ENCODE measurements at places on chromosomes 5 and 9.

DNA sequence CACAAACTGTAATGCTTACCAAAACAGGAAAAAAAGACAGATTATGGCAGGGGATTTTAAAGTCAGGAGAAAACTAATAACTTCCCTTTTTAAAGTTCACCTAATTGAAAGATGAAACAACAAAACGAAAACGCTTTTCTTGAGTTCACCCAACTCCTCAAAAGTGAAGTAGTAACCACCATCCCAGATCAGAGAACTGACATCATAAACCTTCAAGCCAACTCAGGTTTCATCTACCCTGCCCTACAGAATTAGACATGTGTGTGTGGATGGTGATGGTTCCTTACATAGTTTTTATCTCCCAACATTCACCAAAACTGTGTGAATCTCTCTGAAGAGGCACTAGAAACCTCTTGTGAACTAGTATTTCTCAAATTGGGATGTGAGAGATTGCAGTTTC lies 195.2 kb upstream of the PTGER4 start:
- no peak for DNase-seq

DNA sequence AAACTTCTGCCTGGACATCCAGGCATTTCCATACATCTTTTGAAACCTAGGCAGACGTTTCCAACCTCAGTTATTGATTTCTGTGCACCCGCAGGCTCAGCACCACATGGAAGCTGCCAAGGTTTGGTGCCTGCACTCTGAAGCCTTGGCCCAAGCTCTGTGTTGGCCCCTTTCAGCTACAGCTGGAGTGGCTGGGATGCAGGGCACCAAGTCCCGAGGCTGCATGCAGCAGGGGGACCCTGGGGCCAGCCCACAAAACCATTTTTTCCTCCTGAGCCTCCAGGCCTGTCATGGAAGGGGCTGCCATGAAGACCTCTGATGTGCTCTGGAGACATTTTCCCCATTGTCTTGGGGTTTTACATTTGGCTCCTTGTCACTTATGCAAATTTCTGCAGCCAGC lies 49.9 kb downstream of the NFX1 start:
- DNase-seq, result no peak

DNA sequence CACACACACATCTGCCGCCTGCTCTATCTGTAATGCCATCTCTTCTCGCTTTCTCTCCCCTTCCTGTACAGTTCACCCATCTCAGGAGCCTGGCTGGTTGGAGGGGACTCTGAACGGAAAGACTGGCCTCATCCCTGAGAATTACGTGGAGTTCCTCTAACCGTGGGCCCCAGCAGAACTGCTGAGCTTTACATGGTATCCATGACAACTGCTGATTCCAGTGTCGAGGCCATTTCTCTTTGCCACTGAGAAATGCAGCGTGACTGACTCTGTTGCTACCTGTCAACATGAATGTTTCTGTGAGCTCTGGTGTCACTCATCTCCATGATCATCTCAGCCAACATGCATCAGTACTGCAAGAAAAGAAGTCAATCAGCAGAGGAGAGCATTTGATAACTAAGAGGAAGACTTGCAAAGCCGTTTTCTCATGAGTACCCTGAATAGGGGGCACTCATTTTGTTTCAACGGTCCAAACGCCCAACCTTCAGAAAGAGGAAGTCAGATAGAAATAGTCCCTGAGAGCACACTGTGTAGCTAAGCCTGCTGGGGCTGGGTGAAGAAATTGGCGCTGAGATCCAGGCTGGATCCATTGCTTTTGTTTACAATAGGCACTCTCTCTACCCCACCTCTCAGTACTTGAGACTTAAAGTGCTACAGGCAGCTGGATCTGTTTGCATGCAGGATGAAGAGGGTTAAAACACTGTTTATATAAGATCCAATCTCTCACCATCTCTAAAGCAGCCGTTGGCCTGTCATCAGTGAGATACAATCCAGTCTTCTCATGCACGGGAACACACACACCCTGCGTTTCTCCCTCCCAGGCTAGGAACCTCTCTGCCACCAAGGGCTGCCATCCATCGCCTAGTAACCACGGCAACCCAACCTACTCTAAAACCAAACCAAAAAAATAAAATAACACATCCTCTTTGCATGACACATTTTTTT lies 180.9 kb downstream of the NR3C1 start:
- peak; percentile 97 for DNase-seq

- no peak for DNase-seq
Observed at GRCh38 chr9:26956860-26957233, 635 bp downstream of the IFT74 start.

GRCh38 chr9:136906266-136906665 lies 19.9 kb downstream of the TRAF2 start:
- no peak for DNase-seq

GRCh38 chr9:79357616-79358015 lies 214.1 kb upstream of the TLE4 start:
- no peak for DNase-seq

- no peak for DNase-seq
Observed at GRCh38 chr5:67378256-67378655, 181.7 kb upstream of the CD180 start.

DNA sequence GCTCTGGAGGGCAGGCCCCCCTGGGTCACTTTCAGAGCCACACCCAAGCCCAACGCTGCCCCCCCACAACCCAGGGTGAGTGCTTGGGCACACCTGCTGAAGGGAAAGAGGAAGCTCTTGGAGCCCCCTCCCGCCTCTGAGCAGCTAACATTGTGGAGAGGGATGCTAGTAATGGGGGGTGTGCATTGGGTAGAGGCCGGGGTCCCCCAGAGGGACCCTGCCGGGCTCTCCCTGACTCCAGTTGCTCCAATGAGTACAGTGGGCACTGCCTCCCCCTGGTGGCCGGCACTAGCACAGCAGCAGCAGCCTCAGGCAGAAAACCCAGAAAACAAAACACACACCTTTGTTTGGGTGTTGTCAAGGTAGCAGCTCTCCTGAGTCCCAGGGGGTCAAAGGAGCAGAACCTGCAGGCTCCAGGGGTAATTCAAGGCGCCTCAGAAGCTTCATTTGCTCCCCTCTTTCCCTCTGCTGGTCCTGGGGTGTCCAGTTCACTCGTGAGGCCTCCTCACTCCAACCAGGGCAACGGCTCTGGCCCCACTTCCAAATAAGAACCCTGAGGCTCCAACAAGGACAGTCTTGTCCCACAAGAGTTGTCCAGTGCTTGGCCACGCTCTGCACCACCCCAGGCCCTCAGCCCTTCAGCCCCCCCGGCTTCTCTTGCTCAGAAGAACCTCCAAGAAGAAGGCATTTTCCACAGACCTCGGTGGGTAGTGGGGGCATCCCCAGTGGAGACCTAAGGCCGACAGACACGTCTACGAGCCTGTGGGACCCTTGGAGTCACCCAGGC lies 16.1 kb downstream of the GBGT1 start:
- DNase-seq, result peak; percentile 66

DNA sequence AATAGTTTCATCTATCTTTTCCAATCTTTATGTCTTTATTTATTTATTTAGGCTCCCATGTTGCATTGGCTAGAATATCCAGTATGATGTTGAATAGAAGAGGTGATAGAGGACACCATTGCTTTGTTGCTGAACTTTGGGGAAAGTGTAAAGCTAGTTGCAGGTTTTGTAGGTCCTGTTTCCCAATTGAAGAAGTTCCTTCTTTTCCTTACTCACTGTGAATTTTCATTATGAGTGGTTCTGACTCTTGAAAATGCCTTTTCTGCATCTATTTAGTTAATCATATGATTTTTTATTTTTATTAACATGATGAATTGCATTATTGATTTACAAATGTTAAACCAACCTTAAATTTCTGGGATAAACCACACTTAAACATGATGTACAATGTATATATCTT lies 58.9 kb upstream of the NR3C1 start:
- no peak for DNase-seq

GRCh38 chr9:6076851-6077250 lies 61.4 kb upstream of the RANBP6 start:
- no peak for DNase-seq

- DNase-seq, result no peak
Observed at GRCh38 chr5:15598294-15598902, 98.4 kb downstream of the FBXL7 start.

GRCh38 chr9:92328225-92328624 lies 2.5 kb downstream of the CENPP start:
- peak; percentile 74 for DNase-seq

DNA sequence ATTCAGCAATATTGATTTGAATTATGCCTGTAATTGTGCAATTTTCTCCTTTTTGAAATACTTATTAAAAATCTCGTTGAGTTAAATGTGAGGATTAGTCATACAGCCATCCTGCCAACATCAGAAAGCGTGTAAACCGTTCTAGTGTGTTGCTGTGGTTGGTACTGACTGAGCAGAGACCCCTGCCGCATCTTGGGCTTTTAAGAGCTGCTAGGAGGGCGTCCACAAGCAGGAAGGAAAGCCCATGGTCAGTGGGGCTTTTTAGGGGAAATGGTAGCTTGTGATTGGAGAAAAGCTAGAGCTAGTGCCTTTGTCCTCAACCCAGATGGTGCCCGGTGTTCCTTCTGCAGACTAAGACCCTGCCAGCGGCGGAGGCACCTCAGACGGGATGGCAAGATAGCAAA lies 1.3 kb downstream of the SDHA start:
- peak; percentile 54 for DNase-seq

GRCh38 chr5:173505634-173506033 lies 110.8 kb downstream of the BOD1 start:
- no peak for DNase-seq

GRCh38 chr9:72592502-72593403 lies 71.3 kb downstream of the TMC1 start:
- DNase-seq, result peak; percentile 72

- no peak for DNase-seq
Observed at GRCh38 chr9:78249542-78249941, 13.7 kb downstream of the CEP78 start.

DNA sequence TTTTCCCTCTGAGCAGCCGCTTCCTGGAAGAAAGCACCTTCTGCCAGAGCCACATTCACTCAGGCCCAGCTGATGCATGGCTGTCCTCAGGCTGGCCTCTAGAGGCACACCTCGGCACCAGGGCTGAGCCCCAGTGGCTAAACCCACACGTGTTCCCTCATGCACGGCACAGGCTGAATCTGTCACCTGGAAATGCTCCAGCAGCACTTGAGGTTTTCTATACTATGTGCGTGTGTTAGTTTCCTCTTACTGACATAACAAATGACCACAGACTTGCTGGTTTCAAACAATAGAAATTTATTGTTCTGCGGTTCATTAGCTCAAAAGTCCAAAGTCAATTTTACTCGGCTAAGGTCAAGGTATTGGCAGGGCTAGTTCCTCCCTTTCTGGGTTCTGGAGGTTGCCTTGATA lies 141.4 kb downstream of the LRRC70 start:
- DNase-seq, result no peak

DNA sequence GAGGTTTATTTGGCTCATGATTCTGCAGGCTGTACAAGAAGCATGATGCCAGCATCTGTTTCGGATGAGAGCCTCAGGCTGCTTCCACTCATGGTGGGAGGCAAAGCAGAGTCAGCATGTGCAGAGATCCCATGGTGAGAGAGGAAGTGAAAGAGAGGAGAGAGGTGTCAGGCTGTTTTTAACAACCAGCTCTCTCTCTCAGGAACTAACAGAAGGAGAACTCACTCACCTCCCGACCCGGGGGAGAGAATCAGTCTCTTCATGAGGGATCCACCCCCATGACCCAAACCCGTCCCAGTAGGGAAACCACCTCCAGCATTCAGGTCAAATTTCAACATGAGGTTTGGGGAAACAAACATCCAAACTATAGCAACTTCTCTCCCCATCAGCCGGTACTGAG lies 187.7 kb downstream of the ENC1 start:
- DNase-seq, result no peak

GRCh38 chr9:80649001-80649420 lies 1040.3 kb downstream of the TLE1 start:
- peak; percentile 85 for DNase-seq

DNA sequence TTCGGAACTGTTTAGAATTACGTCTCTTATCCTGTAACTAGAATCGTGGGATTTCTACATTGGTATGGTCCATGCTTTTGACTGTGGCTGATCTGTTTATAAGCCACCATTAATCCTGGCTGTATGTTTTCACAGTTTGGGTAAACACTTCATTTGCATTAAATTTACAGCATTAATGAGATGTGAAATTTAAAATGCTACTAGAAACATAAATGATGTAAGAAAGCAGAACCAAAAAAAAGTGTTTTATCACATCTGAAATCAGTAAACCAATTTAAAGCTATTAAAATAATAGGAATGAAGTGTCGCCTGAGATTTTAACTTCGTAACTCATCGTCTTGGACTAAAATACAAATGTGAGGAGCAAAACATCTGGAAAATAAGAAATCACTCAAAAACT lies 201.7 kb downstream of the NFIB start:
- DNase-seq, result no peak

GRCh38 chr9:130939405-130940026 lies 469 bp upstream of the FIBCD1 start:
- DNase-seq, result no peak

GRCh38 chr5:8314965-8315364 lies 446.0 kb downstream of the MTRR start:
- no peak for DNase-seq

- DNase-seq, result peak; percentile 99
Observed at GRCh38 chr5:172772112-172772906, 1.3 kb upstream of the DUSP1 start.

DNA sequence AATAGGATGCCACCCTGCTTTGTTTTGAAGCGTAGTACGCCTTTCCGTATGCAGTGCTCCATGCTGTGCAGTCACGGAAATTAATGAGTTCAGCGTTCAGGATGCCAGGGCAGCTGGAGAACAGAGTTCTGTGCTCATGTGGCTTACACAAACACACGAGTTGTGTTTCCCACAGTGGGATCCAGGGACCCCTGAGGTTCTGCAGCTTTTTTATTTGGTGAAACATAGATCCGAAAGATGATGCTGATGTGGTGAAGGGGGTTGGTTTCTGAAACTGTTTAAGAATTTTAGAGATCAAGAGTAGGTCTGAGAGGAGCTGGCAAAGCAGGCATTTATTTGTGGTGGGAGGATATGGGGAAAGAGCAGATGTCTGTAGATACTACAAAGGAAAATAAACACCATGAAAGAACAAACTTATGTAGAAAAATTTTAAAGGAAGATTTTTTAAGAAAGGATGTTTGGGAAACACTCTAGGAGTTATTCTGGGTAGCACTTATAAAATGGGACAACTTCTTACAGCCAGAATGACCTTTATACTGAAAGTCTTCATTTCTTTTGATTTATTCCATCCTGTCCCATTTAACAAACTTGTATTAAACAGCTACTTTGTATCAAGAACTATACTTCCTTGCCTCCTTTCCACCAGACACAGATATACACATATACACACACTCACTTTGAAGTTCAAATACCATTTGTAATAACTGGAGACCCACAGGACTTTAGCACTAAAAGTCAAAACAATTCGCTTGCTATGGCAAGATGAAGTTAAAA lies 52.7 kb downstream of the ITGA1 start:
- peak; percentile 74 for DNase-seq

DNA sequence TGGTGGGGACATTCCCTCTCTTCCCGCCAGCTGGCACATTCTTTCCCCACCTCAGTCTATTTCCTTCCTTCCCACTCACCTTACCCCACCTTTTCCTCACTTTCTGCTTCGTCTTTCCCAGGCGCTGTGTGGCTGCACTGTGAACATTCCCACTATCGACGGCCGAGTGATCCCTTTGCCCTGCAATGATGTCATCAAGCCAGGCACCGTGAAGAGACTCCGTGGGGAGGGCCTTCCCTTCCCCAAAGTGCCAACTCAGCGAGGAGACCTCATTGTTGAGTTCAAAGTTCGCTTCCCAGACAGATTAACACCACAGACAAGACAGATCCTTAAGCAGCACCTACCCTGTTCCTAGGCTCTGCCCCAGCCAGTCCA lies 7.3 kb downstream of the DNAJB5 start:
- no peak for DNase-seq

Data from mesenchymal stem cell (in vitro differentiated cells and primary cell).